ENCODE measurements at places on chromosomes 12 and 14. TPM values are rescaled to one million over a fixed set of nuclear protein-coding genes. Genes with fewer than 3 reads are reported as not detected.

- no peak overlapping the region for H3K4me3 ChIP-seq
- H3K27ac ChIP-seq, result no peak overlapping the region
- H3K36me3 ChIP-seq, result no peaks in the 10 kb centered on the region
- H3K4me1 ChIP-seq, result no peaks in the 10 kb centered on the region
- DNase-seq, result no peak
Observed at GRCh38 chr14:92693998-92694795, 54.2 kb downstream of the LGMN start.

- DNase-seq, result no peak
- H3K36me3 ChIP-seq, result no peaks in the 10 kb centered on the region
- no peak overlapping the region for H3K4me3 ChIP-seq
- no peaks in the 10 kb centered on the region for H3K4me1 ChIP-seq
- no peaks in the 10 kb centered on the region for H3K27me3 ChIP-seq
Observed at GRCh38 chr12:121034616-121035305, 4.3 kb downstream of the OASL start.

- DNase-seq, result no peak
- no peak overlapping the region for H3K27ac ChIP-seq
- H3K4me3 ChIP-seq, result no peak overlapping the region
- H3K36me3 ChIP-seq, result no peaks in the 10 kb centered on the region
Observed at GRCh38 chr12:63423839-63424238, 244.5 kb downstream of the DPY19L2 start.

GRCh38 chr14:94827711-94828447, 58.0 kb upstream of the GSC start:
- no peak for DNase-seq
- no peak overlapping the region for H3K4me3 ChIP-seq
- no peaks in the 10 kb centered on the region for H3K4me1 ChIP-seq
- no peak overlapping the region for H3K27ac ChIP-seq
- H3K36me3 ChIP-seq, result no peaks in the 10 kb centered on the region
- no peaks in the 10 kb centered on the region for H3K27me3 ChIP-seq

DNA sequence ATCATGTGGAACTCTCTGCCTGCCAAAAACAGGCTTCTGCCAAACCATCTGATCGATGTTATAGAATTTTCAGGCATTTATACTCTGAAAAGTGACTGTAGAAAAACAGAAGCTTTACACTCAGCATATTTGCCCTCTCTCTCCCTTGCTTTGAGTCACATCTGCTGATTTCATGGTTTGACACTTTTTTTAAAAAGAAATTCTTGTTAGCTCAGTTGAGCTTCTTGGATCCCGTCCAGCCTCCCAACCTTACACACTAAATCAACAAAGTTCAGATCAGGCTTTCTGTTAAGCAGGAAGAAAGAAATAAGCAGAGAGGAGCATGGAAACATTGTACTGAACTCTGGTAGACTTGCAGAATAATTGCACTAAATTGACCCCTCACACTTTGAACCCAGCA, 193.6 kb upstream of the SEL1L start:
- no peaks in the 10 kb centered on the region for H3K36me3 ChIP-seq
- H3K27me3 ChIP-seq, result no peaks in the 10 kb centered on the region
- H3K27ac ChIP-seq, result no peak overlapping the region

GRCh38 chr12:65313719-65314317, 35.3 kb downstream of the MSRB3 start:
- no peak overlapping the region for H3K4me3 ChIP-seq
- no peak overlapping the region for H3K27ac ChIP-seq
- H3K4me1 ChIP-seq, result no peaks in the 10 kb centered on the region
- no peaks in the 10 kb centered on the region for H3K27me3 ChIP-seq
- no peaks in the 10 kb centered on the region for H3K36me3 ChIP-seq
- no peak for DNase-seq

- no peaks in the 10 kb centered on the region for H3K27me3 ChIP-seq
- no peak overlapping the region for H3K27ac ChIP-seq
- H3K36me3 ChIP-seq, result no peaks in the 10 kb centered on the region
- H3K4me1 ChIP-seq, result peaks cover 6% of the 10 kb centered on the region
- H3K4me3 ChIP-seq, result no peak overlapping the region
Observed at GRCh38 chr12:111764120-111764821, 2.5 kb upstream of the ALDH2 start.

DNA sequence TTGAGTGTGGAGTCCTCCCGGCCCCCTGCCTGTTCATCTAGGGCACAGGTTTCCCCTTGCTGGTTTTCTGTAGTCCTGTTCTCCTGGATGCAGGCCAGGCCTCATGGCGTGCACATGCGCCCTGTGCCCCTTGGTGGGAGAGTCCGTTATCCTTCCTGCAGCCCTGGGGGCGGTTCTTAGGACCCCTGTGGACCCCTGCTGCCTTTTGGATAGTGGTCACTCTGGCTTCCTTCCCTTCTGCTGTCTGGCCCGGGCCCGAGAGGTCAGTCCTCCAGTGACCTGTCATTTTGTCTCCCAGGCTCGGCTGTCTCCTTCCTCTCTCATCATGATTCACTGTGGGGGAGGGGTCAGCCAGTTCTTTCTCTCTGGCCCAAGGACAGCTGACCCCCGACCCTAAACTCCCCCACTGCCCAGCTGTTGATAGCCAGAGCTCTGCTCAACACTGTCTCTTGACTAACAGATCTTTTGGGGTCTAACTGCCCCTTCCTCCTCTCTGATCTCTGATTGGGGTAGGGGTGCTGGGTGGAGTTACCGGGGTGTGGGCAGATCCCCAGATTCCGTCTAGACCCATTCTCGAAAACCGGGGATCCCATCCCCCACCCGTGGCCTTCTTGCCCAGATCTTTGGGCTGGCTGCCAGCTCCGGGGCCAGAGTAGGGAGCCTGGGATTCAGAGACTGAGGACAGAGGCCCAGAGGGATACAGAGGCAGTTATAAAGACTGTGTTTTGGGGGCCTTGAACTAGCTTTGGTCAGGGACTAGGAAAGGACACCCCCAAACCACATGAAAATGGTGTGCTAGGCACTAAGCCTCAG, 7.0 kb downstream of the CCND2 start:
- no peaks in the 10 kb centered on the region for H3K36me3 ChIP-seq
- H3K27ac ChIP-seq, result no peak overlapping the region
- no peak overlapping the region for H3K4me3 ChIP-seq
- peaks cover 20% of the 10 kb centered on the region for H3K27me3 ChIP-seq
- DNase-seq, result no peak
- H3K4me1 ChIP-seq, result peaks cover 5% of the 10 kb centered on the region

DNA sequence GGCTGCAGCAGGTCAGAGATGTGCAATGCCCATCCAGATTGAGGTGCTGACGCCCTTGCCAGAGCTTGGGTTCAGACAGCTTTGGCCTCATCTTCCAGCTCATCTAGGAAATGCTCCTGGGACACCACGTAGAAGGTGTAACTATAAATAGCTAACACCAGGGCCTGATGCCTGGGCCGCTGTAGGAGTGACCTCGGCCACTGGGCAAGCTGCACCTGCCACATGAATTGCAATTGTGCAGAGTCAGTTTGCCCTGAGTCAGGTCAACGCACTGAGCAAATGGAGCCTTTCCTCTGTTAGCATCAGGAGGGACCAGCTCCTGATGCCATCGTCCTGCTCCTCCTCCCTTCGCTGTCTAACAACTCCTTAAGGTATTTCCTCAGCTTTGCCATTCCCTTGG, 17.4 kb upstream of the DNM1L start:
- DNase-seq, result peak; percentile 94
- no peaks in the 10 kb centered on the region for H3K36me3 ChIP-seq
- no peak overlapping the region for H3K4me3 ChIP-seq
- peak overlapping the region; percentile 88 for H3K27ac ChIP-seq
- no peaks in the 10 kb centered on the region for H3K27me3 ChIP-seq

DNA sequence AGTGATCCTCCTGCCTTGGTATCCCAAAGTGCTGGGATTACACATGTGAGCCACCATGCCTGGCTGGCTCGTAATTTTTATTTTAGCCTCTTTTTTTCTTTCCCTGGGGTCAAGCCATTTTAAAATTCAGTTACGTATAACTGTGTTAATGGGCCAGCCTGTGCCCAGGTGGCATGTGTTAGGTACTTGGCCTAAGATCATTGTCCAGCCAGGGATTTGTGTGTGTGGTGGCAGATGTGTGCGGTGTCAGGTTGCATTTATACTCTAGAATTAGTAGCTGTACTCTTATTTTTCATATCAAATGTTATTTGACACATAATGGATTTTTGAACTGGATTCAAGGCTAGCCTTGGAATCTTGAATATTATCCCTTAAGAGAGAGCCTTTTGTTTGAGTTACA, 69.3 kb downstream of the FBXO34 start:
- DNase-seq, result peak; percentile 38
- H3K4me3 ChIP-seq, result no peak overlapping the region
- H3K27ac ChIP-seq, result peak overlapping the region; percentile 42

GRCh38 chr14:95078867-95079266, 78.5 kb downstream of the DICER1 start:
- no peaks in the 10 kb centered on the region for H3K27me3 ChIP-seq
- H3K27ac ChIP-seq, result no peak overlapping the region
- no peak for DNase-seq
- H3K4me1 ChIP-seq, result no peaks in the 10 kb centered on the region
- no peak overlapping the region for H3K4me3 ChIP-seq
- no peaks in the 10 kb centered on the region for H3K36me3 ChIP-seq

- H3K27ac ChIP-seq, result peak overlapping the region; percentile 15
- no peaks in the 10 kb centered on the region for H3K36me3 ChIP-seq
- DNase-seq, result no peak
Observed at GRCh38 chr14:95527387-95528002, 7.4 kb upstream of the GLRX5 start.

DNA sequence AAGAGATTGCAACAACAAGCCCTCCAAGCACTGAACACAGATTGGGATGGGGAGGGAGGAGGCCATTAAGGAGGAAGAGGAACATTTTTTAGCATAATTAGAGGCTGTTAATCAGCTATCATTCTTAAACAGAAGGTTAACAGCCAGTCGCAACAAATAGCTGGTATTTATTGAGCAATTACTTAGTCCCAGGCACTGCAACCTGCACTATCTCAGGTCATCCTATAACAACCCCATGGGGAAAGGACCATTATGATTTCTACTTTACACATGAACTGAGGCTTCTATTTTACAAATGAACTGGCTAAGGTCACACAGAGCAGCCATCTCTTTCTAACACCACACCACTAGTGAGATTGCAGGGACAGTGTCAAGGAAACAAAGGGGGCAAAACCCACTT, 10.4 kb downstream of the RAB35 start:
- no peaks in the 10 kb centered on the region for H3K36me3 ChIP-seq
- H3K4me3 ChIP-seq, result no peak overlapping the region
- H3K27ac ChIP-seq, result no peak overlapping the region
- H3K4me1 ChIP-seq, result peaks cover 23% of the 10 kb centered on the region
- no peak for DNase-seq

ERGIC2 gene
- total RNA-seq, result 99.6 TPM

NRXN3 gene
- total RNA-seq, result not detected

AKAP5 gene
- 0.07 TPM for total RNA-seq

TMPRSS12 gene
- total RNA-seq, result not detected

NGB gene
- total RNA-seq, result not detected

GMPR2 gene
- total RNA-seq, result 34.7 TPM

POTEG gene
- not detected for total RNA-seq

ADAM20 gene
- not detected for total RNA-seq
